Epithelial cell of umbilical artery (primary cell): ENCODE measurements at places on chromosomes 5 and 9. TPM values are rescaled to one million over a fixed set of nuclear protein-coding genes. Genes with fewer than 3 reads are reported as not detected.

The CDX1 gene
- not detected in 2 replicates for total RNA-seq

The GNA14 gene
- total RNA-seq: 0.97 and 8.4 TPM in 2 replicates

The NMUR2 gene
- total RNA-seq: not detected in 2 replicates

The IFNK gene
- total RNA-seq: not detected in 2 replicates

The SLC45A2 gene
- not detected in 2 replicates for total RNA-seq
